IMR-90 (cell line): ENCODE measurements at places on chromosomes 12 and 14.

DNA sequence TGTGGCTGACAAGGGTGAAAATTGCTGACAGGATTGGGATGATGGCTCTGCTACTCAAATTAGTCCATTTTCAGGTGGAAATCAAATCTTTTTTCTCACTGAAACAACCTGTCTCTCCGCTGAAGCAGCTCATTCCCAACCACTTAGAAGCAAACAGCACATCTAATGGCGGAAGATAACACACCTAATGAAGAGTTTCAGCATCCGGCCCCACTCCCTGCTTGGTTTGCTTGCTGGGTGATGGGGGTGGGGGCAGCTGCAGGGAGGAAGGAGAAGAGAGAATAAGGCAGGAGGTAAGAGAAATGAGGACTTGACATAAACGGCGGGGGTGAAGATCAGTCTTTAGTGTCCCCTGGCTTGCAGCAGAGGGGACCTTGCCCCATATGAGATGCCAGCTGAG is 4.0 kb downstream of the SYNDIG1L start:
- peaks cover 70% of the 10 kb centered on the region for H3K27me3 ChIP-seq

- peaks cover 24% of the 10 kb centered on the region for H3K27me3 ChIP-seq
- DNase-seq: no peak
- no peak overlapping the region for H3K4me3 ChIP-seq
- no peak overlapping the region for H3K27ac ChIP-seq
- H3K36me3 ChIP-seq: no peaks in the 10 kb centered on the region
- no peaks in the 10 kb centered on the region for H3K4me1 ChIP-seq
Observed at GRCh38 chr12:116642106-116642505, 82.9 kb downstream of the MAP1LC3B2 start.

DNA sequence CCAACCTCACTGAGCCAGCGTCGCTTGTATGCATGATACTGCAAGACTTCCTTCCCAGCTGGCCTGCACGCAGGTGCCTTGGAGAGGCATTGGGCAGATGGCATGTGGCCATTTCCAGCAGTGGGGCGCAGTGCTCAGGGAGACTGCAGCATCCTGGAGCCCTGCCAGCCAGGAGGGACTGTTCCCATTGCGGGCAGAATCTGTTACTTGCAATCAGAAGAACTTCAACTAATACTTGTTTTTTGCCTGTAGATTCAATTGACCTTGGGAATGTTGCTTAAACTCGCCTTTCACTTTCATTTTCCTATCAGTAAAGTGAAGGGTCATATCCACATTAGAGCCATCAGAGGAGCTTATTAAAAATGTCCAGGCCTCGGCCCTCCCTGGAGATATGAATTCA is 29.8 kb downstream of the ANKRD9 start:
- H3K4me1 ChIP-seq: peaks cover 6% of the 10 kb centered on the region; the same call in 1 of the 2 replicates
- no peaks in the 10 kb centered on the region; the same call in 1 of the 2 replicates for H3K36me3 ChIP-seq
- H3K4me3 ChIP-seq: no peak overlapping the region

DNA sequence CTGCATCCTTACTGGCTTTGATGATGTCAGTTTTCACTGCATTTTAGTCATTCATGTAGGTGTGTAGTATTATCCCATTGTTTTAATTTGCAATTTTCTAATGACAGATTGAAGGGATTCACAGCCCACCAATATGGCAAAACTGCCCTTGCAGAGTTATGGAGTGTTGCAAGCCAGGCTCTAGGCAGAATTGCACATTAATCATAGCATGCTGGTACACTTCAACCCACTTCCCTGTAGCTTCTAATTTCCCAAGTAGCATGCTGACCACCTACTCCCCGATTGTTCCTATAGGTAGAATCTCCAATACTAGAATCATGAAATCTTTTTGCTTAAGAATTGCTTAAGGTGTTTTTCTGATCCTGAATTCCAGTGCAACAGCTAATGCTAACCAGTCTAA is 5.2 kb upstream of the RNASE6 start:
- H3K4me1 ChIP-seq: no peaks in the 10 kb centered on the region
- H3K36me3 ChIP-seq: no peaks in the 10 kb centered on the region
- H3K27me3 ChIP-seq: no peaks in the 10 kb centered on the region
- DNase-seq: no peak

GRCh38 chr14:33842299-33842698 is 108.6 kb downstream of the EGLN3 start:
- no peaks in the 10 kb centered on the region for H3K27me3 ChIP-seq
- H3K4me1 ChIP-seq: no peaks in the 10 kb centered on the region
- H3K36me3 ChIP-seq: no peaks in the 10 kb centered on the region
- no peak for DNase-seq

GRCh38 chr12:13154831-13155230 is 41.7 kb upstream of the EMP1 start:
- H3K27me3 ChIP-seq: no peaks in the 10 kb centered on the region
- H3K36me3 ChIP-seq: no peaks in the 10 kb centered on the region
- DNase-seq: no peak
- peaks cover 4% of the 10 kb centered on the region for H3K4me1 ChIP-seq
- no peak overlapping the region for H3K4me3 ChIP-seq
- no peak overlapping the region for H3K27ac ChIP-seq

GRCh38 chr14:99603471-99604277 is at the start of gene CCDC85C:
Gene CCDC85C (minus strand): TSS chr14:99604207. CDS start chr14:99603959, 248 bp downstream.
- peak within 1 kb of the TSS; percentile 69 for H3K4me3 ChIP-seq
- no peaks in the 10 kb centered on the region for H3K27me3 ChIP-seq
- no peaks in the 10 kb centered on the region for H3K36me3 ChIP-seq
- H3K4me1 ChIP-seq: peaks cover 16% of the 10 kb centered on the region
- H3K27ac ChIP-seq: peak within 1 kb of the TSS; percentile 83
